Uterus (tissue), 4 donors: ENCODE measurements at places on chromosomes 6 and 20.

DNA sequence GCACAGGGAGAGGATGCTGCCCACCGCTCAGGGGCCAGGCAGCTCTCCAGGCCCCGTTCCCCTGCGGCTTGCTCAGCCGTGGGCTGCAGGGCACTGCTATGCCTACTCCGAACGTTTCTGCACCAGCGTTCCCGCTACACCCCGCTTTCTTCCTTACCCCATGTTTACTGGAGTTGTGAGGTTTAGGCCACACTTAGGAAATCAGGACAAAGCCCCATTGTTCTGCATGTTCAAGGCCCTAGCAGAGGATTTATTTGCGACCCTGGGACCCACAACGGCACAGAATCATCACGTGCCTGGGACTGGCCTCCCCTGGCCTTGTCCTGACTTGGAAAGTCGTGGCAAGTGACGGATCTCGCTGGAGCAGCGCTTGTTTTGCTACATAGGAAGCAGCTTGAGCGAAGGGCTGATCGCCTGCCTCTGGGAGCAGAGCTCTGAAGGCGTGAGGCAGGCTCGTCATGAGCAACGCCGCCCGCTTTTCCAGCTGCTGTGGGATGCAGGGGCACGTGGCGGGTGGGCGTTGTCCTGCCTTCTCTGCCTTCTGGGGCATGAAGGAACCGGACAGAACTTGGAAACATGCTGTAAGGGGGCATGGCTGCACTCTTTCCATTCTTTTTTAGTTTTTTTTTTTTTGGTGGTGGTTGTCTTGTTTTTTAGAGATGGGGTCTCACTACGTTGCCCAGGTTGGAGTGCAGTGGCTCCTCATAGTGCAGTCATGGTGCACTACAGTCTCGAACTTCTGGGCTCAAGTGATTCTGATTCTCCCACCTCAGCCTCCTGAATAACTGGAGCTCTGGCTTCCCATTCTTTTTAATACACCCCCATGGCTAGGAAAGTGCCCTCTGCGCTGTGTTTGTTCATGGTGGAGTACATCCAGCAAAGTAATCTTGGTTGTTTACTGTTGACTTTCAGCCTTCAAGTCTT, 14.6 kb upstream of the TMEM181 start:
- no peak for DNase-seq

DNA sequence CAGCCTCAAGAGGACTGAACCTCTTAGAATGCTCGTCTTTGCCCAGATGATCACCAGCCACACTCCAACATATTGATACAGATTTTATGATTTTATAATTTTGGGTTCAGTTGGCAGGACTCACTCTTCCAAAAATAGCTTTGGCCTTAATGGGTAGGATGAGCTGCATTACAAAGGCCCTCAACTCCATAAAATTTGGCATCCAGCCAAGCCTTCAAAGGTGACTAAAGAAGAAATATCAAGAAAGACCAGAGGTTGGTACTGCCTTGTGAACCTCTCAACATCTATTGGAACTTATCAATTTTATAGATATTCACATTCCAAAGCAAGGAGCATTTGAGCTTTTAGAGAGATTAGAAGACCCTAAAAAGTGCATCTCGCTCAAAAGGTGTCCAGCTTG, 48.4 kb upstream of the SNAP25 start:
- no peak for DNase-seq

- DNase-seq: no peak
Measured at GRCh38 chr20:36490191-36490590, 51.1 kb upstream of the MYL9 start.

GRCh38 chr6:15620611-15621010, 42.2 kb downstream of the DTNBP1 start:
- DNase-seq: no peak

- DNase-seq: no peak
Measured at GRCh38 chr6:1802491-1803395, 193.0 kb downstream of the FOXC1 start.

- no peak for DNase-seq
Measured at GRCh38 chr20:35144694-35145093, 2.4 kb downstream of the EDEM2 start.

DNA sequence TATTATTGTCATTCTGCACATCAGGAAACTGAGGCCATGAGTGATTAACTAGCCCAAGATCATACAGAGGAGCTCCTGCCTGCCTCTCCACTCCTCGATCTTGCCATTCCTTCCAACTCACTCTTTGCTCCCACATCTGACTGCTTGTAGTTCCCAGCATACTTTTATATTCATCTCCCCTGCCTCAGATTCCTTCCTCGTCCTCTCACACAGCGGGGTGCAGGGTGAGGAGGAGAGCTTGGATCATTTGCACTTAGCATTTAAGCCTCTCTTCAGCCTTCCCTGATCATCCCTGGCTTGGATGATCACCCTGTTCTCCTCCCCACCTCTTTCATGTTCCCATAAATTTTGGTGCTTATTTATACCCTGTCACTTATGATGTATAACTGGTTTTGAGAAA, 515.1 kb upstream of the SOX4 start:
- no peak for DNase-seq

DNA sequence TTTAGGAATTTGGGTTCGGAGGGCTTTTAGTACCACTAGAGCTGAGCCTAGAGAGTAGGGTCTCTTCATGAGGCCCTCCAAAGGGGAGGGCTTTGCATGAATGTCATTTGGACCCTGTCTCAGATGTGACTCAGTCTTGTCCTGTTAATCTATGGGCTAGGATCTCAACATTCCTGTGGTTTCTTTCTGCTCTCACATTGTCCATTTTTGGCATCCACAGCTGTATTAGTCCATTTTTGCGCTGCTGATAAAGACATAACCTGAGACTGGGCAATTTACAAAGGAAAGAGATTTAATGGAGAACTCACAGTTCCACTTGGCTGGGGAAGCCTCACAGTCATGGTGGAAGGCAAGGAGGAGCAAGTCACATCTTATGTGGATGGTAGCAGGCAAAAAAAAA, 61.0 kb downstream of the CRYBG1 start:
- DNase-seq: no peak

- no peak for DNase-seq
Measured at GRCh38 chr20:16654858-16655535, 74.8 kb upstream of the SNRPB2 start.

DNA sequence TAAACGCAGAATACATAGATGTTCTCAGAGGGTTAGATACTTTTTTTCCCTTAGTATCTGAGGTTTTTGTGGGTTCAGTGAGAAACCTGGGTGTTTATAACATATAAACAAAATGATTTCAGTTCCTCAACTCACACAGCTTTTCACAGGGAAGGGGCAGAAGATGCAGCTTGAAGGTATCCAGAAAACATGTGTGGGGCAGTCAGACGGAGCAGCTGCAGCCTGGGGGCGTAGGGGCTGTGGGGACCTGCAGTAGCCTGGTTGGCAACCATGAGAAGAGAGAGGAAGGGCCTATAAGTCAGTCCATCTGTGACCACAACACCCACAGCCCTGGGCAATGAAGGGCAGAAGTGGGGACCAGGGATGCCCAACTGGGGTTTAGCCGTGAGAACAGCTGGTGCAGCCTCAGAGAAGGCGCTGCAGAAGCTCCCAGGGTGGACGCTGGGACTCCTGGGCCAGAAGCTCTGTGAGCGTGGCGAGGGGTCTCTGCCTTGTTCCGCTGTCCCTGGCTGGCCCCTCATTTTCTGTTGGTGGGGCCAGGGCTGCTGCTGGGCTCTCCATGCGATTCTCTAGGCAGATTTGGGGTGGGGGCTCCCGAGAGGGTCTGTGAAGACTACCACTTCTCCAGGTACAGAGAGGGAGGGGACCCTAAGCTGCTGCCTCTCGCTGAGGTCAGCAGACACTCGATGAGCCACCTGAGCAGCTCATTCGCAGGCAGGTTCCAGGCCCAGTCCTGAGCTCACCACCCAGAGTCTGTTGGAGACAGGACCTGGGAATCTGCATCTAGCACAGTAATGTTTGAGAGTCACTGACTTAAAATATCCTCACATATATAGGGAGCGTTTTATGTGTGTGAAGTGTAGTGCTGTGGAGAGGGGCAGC, 181.2 kb downstream of the ZDHHC14 start:
- no peak for DNase-seq

- no peak for DNase-seq
Measured at GRCh38 chr6:42038811-42039408, 11.4 kb upstream of the TAF8 start.

- DNase-seq: no peak
Measured at GRCh38 chr6:38566295-38567030, 73.3 kb downstream of the BTBD9 start.

- no peak for DNase-seq
Measured at GRCh38 chr6:10410207-10411050, 4.4 kb downstream of the TFAP2A start.

DNA sequence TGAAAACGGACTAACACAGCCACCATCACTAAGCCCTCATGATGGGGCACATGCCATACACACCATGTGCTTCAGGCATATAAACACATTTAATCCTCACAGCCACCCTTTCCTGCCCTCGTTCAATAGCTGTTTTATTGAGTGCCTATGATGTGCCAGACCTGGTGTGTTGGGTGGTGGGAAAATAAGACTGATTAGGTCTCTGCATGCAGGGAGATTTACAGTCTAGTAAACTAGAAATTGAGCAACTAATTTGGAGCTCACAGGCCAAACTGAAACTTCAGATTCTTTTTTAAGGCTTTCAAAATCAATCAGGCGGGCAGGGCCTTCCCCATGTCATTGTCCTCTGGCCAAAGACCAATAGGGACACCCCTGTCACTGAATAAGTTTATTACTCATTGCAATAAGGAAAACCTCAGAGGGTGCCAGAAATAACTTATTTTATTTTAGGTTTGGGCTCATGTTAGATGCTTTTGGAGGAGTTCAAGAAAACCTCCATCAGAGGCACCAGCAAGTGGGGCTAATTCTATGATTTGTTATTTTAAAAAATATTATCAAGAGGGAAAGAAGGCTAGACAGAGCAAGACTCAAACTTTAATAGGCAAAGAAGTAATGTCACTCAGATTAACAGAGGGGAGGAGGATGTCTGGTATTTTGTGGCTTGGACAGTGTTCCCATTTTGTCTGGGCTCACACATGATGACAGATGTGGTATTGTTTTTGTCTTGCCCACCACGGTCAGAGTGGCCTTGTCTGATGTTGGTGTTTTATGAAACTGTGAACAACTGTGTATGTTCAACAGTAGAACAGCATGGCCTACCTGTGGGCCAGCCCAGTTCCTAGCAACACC, 12.0 kb downstream of the ZFP64 start:
- no peak for DNase-seq

- no peak for DNase-seq
Measured at GRCh38 chr6:53335224-53335994, 13.3 kb downstream of the ELOVL5 start.

GRCh38 chr6:134521116-134521501, 203.2 kb upstream of the SGK1 start:
- no peak for DNase-seq

DNA sequence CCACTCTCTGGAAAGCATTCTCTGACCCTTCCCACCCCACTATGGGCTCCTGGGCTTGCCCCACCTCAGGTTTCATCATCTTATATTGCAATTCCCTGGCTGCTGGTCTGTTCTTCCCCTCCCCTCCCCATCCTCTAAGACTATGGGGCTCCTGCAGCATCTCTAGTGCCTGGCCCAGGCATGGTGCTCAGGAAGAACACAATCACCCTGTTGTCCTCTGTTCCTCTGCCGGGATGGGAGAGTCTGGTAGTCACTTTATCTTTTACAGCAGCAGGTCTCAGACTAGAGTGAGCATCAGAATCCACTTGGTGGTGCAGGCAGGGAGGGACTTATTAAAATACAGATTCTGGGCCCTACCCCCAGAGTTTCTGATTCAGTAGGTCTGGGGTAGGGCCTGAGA, 5.0 kb upstream of the LPIN3 start:
- DNase-seq: no peak

- DNase-seq: no peak
Measured at GRCh38 chr20:634148-634925, 18.7 kb downstream of the SRXN1 start.

DNA sequence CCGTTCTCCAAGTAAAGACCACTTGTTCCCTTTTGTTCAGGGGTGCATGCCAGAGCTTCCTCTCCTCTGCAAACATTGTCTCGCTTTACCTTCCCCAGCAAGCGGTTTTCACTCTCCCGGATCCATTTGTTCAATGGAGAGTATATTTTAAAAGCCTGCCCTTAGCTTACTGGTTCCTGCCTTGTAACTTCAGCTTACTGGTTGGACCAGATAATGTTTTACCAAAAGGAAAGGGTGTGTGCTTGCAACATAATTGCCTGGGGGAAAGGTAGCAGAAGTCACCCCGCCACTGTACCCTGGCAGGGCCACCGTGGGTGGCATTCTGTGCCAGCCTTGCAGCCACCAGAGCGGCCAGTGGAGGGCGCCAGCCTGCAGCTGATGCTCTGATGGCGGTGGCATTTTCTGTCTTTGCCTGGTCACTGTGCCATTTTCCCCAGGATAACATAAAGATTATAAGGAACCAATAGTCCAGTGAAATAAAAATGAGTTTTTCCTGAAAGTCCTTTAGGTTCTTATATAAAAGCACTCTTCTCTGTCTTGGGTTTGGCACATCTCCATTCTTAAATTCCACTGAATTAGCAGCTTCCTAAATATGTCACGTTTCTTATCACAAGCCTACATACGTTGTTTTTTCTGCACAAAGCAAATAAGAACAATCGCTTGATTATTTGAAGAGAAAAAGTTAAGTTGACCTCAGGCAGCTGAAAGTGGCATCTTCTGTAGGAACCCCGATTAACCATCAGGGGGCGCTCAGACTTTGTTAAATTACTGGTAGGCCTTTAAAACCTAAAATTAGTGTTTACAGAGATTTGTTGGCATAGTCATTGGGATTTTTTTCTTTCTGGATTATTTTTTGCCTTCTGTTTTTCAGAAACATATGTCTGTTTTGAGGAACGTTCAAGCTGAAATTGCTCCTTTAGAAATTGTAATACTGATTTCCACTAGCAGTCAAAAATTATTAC, 67.4 kb upstream of the XRN2 start:
- peak; percentile 43 for DNase-seq

DNA sequence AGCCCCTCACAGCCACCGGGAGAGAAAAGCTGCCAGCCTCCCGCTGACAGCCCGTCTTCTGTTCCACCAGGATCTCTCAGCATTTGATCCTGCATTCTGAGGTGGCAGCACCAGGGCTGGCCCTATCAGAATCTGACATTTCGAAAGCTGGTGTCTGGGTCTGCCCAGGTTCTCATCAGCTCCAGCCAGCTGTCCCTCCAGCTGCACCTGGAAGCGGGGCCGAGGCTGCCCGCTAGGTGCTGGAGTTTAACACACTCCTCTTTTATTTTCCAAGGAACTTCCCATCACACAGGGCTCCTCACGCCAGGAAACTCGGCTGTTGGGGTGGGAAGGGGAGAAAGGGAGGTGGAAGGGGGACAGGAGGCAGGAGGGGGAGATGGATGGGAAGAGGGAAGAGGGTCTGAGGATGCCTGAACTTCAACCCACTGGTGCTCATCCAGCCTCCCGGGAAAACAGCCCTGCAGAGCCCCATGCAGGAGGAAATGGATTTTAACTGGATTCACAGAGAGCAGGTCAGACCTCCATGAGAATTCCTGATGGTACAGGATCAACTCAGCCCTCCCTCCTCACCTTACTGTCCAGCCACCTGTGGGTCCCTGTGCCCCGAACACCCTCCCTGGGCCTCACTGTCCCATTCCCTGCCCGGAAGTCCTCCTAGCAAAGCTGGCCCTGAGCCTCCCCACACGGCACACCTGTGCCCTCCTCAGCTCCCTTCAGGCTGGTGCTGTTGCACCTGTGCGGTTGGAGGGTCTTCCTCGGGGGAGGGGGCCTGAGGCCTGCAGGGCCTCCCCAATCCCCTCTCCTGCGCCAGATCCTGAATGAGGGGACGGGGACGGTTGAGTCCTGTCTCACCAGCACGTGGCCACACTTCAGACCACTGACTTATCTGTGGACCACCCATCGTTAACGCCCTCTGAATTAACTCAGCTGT, 3.9 kb upstream of the LSM14B start:
- DNase-seq: no peak
